Left cardiac atrium (tissue), 4 donors: ENCODE measurements at places on chromosomes 2 and 18. TPM values are rescaled to one million over a fixed set of nuclear protein-coding genes. Genes with fewer than 3 reads are reported as not detected.

The CXCR1 gene
- total RNA-seq = 0.97 TPM

The APLF gene
- 4.6 TPM for total RNA-seq

The RUFY4 gene
- not detected for total RNA-seq

The CAPG gene
- 20.3 TPM for total RNA-seq

The UPP2 gene
- total RNA-seq = not detected

The IL1F10 gene
- total RNA-seq = not detected

The IL1RL2 gene
- 1.4 TPM for total RNA-seq

- DNase-seq = no peak
Measured at GRCh38 chr2:235244255-235245220, 249.3 kb upstream of the AGAP1 start.

- DNase-seq = no peak
Measured at GRCh38 chr2:231646476-231646875, 53.8 kb downstream of the TEX44 start.

- no peak for DNase-seq
Measured at GRCh38 chr18:71665131-71665530, 879.0 kb downstream of the CBLN2 start.

DNA sequence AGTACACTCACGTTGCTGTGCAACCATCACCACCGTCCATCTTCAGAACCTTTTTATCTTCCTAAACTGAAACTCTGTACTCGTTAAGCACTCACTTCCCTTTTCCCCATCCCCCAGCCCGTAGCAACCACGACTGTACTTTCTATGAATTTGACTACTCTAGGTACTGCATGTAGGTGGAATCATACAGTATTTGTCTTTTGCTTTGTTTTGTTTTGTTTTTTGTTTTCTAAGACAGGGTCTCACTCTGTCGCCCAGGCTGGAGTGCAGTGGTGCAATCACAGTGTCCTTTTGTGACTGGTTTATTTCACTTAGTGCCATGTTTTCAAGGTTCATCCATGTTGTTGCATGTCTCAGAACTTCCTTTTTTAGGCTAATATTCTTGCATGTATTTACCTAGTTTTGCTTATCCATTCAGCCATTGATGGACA, 7.0 kb upstream of the TYMS start:
- no peak for DNase-seq

DNA sequence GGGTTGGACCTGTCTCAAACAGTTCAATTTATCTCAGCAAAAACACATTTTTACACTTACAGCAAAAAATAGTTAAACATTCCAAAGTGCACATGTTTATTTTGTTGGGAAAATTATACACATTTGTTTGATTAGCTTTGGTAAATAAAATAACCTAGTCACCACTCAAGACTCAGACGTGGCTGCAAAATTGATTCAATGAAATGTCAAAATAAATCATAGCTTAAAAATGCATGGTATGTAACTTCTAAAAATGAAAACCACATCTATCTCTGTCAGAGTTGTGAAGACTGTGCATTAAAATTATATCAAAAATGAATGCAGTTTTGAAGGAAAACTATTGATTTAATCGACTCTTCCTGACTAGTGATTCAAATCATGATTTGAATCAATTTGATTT, 56.7 kb downstream of the GALNT14 start:
- DNase-seq = no peak

GRCh38 chr2:19435815-19436214, 77.4 kb upstream of the OSR1 start:
- no peak for DNase-seq
